AG10803 (cell line): ENCODE measurements at places on chromosomes 7 and 10.

DNA sequence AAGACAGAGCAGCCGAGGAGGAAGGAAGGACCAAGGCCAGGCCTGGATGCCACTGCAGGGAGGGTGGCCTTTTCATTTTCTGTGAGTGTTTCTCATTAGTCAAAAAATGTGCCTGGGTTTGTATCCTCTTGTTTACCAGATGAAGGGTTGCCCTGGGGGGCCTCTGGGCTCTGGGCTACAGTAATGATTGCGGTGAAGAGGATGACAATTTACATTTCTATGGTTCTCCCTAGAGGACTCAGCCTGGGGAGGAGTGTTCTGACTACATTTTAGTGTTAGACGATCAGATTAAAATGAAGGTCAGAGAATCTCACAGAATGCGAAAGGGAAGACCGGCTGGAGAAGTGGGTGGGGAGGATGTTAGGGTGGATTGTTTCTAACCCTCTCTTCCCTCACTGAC lies 108.0 kb upstream of the KMT2C start:
- peak; percentile 12 for DNase-seq

DNA sequence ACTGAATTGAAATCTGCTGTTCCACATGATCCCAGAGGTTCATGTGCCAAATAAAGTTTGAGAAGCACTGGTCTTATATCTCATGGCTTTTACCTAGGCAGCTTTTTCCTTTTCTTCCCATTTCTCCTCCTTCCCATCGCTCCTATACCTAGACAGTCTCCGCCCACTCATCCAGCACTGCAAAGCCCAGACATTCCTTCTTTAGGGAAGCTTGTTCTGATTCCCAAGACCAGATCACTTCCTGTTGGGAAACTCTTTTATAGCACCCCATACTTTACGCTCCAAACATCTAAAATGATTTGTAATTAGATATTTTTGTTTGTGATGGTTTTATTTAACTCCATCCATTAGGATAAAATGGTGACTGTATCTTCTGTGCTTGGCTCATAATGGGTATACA lies 75.9 kb downstream of the BMPER start:
- DNase-seq = peak; percentile 75

DNA sequence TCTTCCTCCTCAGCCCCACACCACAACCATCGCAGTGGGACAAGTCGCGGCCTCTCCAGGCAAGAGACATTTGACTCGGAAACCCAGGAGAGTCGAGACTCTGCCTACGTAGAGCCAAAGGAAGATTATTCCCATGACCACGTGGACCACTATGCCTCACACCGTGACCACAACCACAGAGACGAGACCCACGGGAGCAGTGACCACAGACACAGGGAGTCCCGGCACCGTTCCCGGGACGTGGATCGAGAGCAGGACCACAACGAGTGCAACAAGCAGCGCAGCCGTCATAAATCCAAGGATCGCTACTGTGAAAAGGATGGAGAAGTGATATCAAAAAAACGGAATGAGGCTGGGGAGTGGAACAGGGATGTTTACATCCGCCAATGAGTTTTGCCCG lies 112.1 kb downstream of the NSUN6 start:
- DNase-seq = no peak

GRCh38 chr7:131637859-131638258 lies 81.4 kb upstream of the PODXL start:
- no peak for DNase-seq

DNA sequence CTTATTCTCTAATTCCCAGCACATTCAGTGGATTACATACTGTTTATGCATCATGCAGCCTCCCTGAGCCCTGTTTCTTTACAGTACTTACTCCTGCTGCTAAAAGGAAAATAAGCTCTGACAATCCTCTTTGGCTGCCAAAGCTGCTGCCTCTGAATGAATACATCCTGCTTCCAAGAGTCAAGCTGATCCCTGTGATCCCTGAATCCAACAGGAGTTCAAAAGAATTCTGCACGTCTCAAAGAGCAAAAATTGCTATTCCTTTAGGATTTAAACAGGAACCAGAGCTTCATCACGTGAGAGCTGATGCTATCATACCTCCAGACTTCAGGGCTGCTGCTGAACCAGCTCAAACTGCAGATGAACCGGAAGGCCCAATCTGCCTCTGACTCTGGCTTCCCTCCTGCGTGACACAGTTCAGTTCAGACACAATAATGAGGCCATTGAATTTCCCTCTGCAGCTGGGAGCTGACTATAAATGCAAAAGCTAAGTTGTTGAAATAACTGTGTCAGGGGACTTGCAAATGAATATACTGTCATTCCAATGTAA lies 851.0 kb upstream of the PHF14 start:
- DNase-seq = no peak

- no peak for DNase-seq
Measured at GRCh38 chr10:108591417-108591816, 1331.9 kb downstream of the XPNPEP1 start.

DNA sequence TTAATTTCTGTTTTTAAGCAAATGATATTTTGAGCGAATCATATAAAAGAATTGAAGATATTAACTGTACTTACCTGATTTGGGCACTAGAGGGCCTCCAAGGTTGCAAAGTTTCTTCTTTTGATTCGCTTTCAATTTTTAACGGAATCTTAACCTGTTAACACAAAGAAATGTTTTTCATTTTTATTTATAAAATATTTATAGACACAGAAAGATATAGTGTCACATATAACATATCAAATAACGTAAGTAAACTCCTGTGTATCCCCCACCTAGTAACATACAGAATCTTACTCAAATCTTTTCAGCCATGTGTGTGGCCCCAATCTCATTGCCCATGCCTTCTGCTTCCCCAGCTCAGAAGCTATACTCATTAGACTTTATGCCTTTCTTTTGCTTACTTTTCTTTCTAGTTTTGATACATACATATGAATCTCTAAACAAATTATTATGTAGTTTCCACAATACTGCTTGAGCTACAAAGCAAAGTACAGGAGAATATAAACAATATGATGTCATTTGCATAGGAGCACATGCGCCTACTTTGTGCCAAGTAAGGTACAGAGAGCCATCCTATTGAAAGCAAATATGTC lies 49.5 kb upstream of the ZPBP start:
- DNase-seq = peak; percentile 35

DNA sequence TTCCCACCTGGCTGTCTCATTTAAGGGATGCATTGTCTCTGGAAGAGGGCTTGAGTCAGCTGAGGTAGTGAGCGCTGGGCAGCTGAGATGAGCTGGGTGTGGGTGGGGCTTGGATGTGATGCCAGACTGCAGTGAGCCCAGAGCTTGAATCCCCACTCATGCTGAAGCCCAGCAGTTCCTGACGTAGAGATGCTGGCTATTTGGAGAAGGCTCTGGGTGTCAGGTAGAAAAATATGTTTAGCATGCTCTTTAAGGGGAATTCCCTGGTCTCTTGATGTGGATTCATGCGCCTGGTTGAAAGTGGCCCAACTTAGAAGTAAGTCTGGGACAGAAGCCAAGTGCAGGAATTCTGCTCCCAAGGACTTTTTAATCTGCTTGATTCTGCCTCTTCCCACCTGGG lies 241.5 kb upstream of the IGFBP3 start:
- DNase-seq = no peak

GRCh38 chr10:122056431-122057094 lies 67.6 kb downstream of the TACC2 start:
- no peak for DNase-seq

- no peak for DNase-seq
Measured at GRCh38 chr7:47385536-47386125, 196.3 kb downstream of the TNS3 start.

DNA sequence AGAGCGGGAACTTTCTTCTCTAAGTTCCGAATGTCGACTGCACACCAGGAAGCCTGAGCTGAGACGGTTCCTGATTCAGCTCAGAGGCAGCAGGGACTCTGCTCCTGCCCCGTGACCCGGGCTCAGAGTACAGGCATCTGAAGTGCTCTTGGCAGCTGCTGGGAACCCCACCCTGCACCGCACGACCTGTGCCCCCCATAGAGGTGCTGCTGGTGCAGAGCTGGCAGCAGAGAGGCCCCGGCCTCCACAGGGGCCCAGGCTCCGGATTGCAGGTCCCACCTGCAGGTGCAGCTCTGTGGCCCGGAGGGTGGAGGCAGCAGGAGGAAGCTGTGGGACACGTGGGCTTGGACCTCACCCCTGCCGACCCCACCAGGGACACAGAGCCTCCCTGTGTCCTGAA lies 39.5 kb upstream of the ADGRA1 start:
- no peak for DNase-seq

GRCh38 chr10:1626835-1627234 lies 110.5 kb downstream of the ADARB2 start:
- DNase-seq = no peak

GRCh38 chr10:88608052-88608732 lies 21.6 kb downstream of the LIPJ start:
- DNase-seq = no peak

DNA sequence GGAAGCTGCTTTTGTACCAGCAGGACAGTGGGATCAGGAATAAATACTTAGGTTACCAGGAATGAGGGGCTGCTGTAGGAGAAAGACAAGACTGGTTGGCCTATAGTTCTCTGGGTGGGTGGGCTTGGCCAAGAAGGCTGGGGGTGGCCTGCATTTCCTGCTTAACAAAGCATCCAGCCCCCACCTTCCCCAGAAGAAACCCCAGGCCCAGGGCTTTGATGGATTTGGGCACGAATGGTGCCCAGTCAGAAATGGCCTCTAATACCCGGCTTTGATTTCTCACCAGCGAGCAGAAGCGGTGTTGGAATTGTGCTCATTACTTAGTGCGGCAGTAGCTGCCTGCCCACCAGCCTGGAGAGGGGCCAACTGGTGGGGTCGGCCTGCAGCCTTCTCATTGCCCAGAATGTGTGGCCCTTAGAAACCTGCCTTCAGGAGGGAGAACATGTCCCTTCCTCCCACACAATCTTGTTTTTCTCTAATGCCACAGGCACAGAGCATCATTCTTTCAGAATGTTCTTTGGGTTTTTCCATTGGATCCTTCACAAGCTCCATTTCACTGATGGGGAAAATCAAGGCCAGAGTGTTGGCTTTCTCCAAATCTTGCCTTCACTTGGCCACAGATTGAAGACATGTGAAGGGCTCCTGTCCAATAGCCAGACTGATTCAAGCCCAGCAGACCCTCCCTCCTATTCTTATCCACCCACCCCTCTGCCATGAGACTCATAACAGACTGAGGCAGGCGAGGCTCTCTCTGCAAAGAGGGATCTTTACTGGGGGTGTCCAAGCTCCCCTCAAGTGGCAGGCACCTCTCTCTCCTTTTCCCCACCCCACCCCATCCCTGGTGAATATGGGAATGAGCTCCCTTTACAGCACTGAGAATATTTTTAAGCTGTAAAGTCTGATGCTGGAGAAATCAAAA lies 2.5 kb downstream of the UNC5B start:
- DNase-seq = no peak

DNA sequence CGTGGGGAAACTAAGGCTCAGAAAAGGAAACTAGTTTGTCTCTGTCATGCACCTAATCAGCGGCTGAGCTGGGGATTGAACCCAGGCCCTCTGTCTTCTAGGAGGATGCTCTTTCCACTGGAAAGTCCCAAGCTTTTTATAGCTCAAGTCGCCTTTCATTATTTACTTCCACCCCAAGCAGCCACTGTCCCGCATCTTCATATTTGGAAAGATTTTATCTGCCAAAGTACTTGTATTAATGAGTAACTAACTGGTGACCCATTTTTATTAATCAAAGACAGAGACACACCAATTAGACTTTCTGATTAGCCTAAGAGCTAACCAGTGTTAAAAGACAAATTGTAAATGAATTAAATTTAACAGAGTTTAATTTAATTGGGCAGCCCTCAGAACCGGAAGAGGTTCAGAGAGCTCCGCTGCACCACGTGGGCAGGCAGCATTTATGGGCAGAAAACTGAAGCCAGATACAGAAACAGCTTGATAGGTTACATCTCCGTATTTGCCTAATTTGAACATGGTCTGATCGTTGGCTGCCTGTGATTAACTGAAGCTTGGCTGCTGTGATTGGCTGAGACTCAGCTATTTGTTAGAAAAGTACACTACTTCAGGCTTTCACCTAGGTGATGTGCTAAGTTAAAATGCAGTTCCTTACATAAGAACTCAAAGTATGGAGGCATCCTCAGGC lies 78.5 kb upstream of the PDCD4 start:
- no peak for DNase-seq

- peak; percentile 97 for DNase-seq
Measured at GRCh38 chr10:30857803-30858202, 173.9 kb downstream of the ZNF438 start.

GRCh38 chr7:84209006-84209405 lies 14.4 kb upstream of the SEMA3A start:
- no peak for DNase-seq

GRCh38 chr10:70198696-70199466 lies 28.6 kb upstream of the SAR1A start:
- peak; percentile 30 for DNase-seq

DNA sequence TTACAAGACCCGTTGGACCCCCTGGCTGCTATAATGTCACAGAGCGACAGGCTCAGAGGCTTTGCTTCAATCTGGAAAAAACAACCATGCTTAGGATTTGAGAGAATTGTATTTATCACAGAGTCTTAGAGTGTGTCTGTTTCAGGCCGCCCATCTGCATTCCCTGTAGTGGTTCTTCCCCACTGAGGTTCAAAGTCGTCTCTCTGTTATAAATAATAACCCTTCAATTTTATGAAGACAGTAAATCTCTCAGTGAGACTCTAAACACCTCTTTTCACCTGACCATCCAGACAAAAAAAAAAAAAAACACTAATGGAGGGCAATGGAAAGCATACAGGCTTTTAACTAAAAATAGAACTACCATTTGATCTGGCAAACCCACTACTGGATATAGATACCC lies 565.4 kb upstream of the AUTS2 start:
- no peak for DNase-seq

DNA sequence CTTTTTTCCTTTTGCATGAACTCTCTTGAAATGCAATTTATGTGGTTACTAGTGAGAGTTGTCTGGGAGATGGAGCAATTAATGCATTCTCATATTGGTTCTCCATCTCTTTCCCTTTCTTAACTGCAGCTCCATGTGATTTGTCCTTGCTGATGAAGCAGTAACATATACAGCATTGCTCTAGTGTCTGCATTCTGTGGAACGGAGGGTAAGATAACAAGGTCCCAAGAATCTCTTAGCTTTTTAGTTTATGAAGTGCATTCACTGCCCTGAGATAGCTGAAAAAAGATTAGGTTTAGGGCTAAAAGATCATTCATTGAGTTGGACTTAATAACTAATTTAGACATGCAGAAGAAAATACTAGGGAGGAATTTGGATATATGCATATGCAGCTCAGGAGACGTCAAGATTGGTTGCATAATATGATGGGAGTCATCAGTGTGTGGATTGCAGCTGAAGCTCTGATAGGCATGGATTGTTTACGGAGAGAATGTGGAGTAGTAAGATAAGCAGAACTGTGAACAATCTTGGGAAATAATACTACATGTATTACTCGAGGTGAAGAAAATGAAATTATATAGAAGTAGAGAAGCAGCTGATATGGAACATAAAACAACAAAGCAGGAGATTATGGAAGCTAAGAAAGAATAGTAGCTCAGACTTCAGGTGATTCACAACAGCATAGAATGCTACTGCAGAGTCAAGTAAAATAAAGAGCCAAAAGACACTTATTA lies 404.7 kb downstream of the ARL4A start:
- no peak for DNase-seq
